ENCODE measurements at places on chromosomes 7 and 10.

- DNase-seq, result no peak
Observed at GRCh38 chr10:86368987-86369386, 2.4 kb upstream of the GRID1 start.

DNA sequence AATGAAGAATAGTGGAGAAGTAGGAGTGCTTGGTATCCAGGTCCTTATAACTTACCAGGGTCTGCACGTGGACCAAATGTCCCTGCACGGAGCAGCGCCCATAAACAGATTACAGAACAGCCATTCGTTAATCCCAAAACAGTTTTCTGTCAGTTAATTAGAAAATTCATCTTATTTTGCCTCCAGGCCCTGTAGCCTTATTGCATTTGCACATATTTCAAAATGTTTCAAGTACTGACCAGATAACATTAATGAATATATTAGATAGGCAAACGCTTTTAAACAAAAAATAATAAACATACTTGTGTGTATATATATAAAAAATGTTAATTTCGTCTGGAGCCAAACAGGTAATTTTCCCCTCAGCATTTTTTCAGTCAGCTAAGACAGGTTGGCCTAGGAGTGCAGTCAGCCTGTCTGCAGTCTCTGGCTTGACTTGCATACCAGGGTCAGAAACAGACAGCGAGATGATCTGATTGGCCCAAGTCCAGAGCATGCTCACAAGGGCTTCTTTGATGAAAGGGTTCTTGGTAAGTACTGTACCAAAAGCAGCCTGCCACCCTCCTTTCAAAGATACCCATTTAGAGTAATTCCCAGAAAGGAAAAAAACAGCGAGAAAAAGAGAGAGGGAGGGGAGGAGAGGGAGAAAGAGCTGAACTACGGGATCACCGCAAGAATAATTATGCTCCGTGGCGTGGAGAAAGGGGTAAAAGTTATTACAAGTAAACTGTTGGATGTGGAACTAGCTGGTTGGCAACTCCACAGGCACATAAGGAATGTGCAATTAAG is 194.4 kb upstream of the TCF7L2 start:
- no peak for DNase-seq

DNA sequence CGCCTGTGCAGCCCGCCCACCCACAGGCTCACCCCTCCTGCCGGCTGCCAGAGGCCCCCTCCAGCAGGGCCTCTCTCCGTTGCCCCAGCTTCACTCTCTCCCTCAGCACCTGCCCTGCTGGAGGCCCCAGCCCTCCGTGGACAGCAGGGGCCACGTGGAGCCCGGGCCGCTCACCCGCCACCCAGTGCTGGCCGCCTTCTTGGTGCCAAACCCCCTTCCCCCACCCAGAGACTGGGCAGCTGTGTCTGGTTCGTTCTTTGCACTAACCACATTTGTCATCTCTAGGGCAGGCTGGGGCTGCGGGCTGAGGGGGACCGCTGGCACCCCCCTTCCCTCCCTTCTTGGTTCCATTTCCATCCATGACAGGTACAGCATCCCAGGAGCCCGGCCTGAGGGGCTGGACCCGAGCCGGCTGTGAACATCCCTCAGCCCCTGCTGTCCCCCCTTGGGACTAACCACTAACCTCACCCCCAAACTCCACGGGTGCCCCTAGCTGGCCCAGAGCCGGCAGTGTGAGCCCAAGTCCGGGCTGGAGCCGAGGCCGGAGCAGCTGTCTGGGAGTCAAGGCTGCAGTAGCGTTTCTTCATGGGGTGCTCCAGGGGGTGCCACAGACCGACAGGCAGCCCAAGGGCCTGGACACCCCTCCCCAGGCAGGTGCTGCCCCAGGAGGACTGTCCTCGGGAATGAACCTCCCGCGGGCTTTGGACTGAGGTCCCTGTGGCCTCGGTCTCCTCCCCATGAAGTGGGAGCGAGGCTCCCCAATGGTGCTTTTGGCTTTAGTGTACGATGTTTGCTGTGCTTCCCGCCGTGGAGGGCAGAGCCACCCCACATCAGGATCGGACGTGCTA is 25.5 kb upstream of the AMZ1 start:
- DNase-seq, result no peak

DNA sequence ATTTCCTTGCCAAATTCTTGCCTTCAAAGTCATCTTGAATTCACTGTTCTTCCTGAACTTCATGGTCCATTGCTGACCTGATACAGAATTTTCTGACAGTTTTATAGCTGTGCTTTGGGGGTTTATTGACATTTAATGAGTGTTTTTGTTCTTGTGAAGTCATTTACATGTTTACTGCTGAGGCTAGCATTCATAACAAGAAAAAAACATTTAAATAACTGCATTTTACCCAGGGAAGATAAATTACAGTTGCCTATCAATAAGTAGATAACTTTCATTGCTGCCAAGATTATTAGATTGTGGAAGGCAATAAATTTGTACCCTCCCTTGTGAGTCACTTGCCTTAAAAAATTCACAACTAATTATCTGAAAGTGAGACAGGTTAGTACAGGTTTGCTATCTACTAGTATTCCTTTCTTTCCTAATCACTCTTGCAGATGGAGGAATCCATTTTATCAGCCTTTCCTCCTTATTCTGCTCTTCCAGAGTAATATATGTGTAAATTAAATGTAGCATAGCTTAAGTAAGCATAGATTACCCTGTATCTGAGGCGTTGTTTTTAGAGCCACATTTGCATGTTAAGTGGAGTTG is 178.4 kb downstream of the EXOC4 start:
- no peak for DNase-seq

- no peak for DNase-seq
Observed at GRCh38 chr7:137652721-137653120, 194.1 kb downstream of the DGKI start.

- no peak for DNase-seq
Observed at GRCh38 chr10:73332379-73332778, 26.3 kb downstream of the CFAP70 start.

- DNase-seq, result peak; percentile 31
Observed at GRCh38 chr7:140653319-140654108, 12.9 kb upstream of the DENND2A start.

GRCh38 chr10:1116051-1116450 is 59.9 kb downstream of the WDR37 start:
- DNase-seq, result no peak

Measured in 8988T (cell line).